Fibroblast of skin of right quadriceps (primary cell): ENCODE measurements at places on chromosomes 7 and 10.

- DNase-seq, result peak; percentile 93
These were observed 62.6 kb downstream of the COL13A1 start for GRCh38 chr10:69864321-69864720.

- no peak for DNase-seq
These were observed 279.5 kb downstream of the GALNT17 start for GRCh38 chr7:71411475-71411874.

- no peak for DNase-seq
These were observed 112.5 kb upstream of the GHITM start for GRCh38 chr10:84026821-84027257.

- peak; percentile 55 for DNase-seq
These were observed 97.9 kb upstream of the KLF14 start for GRCh38 chr7:130831817-130832481.

DNA sequence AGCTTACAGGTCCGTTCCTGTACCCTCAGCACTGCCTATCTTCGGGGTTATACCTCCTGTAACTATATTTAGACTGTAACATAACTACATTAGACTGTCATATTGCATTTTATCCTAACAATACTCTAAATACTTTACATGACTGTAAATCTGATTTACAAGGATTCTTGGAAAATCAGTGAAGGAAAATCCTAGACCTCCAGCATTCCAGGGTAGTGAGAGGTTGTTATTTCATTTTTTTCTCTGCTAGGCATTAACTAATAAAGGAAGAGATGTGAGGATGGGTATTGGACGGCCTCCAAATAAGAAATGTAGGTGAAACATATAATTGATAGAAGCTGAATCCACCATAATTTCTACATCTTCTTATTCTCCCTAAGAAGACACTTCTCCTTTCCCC, 569.4 kb downstream of the CALN1 start:
- DNase-seq, result peak; percentile 12

DNA sequence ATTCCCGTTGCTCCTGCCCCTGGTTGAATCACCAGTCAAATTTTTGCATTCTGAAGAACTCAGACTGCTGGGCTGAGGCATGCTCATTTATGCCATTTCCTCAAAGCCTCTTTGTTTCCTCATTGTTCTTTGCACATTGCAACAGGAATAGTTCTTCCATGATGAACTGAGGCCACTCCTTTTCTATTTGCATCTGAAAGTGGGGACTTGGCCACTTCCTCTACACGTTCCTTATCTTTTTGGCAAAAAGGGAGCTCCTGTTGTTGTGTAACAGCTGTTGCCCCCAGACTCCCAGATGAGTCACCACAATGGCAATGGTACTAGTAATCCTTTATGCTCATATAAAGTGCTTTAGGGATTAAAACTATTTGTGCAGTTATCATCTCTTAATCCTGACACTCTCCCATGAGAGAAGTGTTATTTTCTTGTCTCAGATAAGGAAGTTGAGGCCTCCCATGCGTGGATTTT, 20.1 kb upstream of the ITPRID1 start:
- DNase-seq, result no peak
